PC-9 (cell line): ENCODE measurements at places on chromosomes 7 and 10. TPM values are rescaled to one million over a fixed set of nuclear protein-coding genes. Genes with fewer than 3 reads are reported as not detected.

- H3K4me1 ChIP-seq: no peaks in the 10 kb centered on the region
- H3K36me3 ChIP-seq: no peaks in the 10 kb centered on the region
- no peak overlapping the region for H3K27ac ChIP-seq
Observed at GRCh38 chr10:131689486-131689885, 211.3 kb upstream of the PPP2R2D start.

GRCh38 chr10:55329796-55330195 lies 528.8 kb upstream of the PCDH15 start:
- H3K36me3 ChIP-seq: no peaks in the 10 kb centered on the region
- H3K4me3 ChIP-seq: no peak overlapping the region
- H3K27ac ChIP-seq: no peak overlapping the region
- no peak for DNase-seq

KLF14 gene
- total RNA-seq: not detected in 2 replicates

EMX2 gene
- total RNA-seq: not detected in 2 replicates
